ENCODE measurements at places on chromosomes 11 and 22.
A peak's percentile ranks its signal among the peaks of the same experiment; 100 is the strongest.

GRCh38 chr22:48821727-48822126 lies 1005.9 kb downstream of the BRD1 start:
- DNase-seq, result no peak

GRCh38 chr22:22397292-22397870 lies 111.2 kb downstream of the ZNF280B start:
- DNase-seq, result no peak

GRCh38 chr11:59178402-59178801 lies 6.5 kb downstream of the DTX4 start:
- no peak for DNase-seq

DNA sequence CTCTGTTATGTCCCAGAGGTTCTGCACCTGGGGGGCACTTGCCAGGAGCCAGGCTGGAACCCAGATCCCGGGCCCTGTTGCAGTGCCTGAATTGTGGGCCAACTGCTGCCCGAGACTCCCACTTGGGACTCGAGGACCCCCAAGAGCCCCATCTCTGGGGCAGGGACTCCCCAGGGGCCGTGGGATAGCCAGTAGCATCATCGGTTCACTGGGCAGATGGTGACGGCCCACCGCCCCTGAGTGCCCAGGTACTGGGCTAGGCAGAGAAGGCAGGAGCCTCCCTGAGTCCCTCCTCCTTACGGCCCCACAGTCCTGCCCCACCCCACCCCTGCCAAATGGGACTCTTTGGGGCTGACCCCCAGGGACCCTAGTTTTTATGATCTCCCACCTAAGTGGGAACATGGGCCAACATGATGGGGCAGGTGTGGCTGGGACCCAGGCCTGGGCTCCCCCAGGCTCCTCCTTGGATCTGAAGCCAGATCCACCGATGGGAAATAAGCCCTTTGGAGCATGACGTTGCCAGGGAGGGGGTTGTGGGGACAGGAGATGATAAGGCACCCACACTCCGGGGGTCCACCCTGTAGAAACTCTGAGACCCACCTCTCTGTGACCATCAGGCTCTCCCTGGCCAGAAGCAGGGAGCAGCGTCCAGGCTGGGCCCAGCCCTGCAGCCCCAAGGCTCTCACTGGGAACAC lies 94.5 kb upstream of the FGF3 start:
- no peak for DNase-seq

DNA sequence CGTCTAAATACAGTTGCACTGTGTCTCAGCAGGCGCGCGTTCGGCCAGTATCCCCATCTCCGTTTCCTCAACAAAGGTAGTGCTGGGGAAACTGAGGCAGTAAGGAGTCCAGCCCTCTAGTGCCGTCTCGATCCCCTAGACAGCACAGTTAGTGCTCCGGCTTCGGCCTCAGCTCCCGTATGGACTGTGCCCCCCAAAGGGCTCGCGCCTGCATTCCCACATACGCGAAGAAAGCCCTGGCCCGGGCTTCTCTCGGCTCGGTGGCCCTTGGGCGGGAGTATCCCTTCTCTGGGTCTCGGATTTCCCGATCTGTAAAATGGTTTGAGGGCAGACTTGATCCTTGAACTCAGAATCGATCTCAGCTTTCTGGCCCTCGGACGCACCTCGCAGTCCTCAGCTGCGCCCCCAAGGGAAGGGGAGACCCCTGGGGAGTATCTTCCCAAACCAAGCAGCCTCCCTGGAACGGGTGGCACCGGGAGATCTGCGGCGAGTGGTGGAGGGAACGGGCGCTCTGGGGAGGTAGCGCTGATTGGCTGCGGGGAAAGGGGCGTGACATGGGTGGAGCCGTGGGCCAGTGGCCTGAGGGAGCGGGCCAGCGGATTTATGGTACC lies 759 bp upstream of the PEX16 start:
- DNase-seq, result peak; percentile 38

GRCh38 chr22:37069319-37069718 lies 17.8 kb downstream of the KCTD17 start:
- no peak for DNase-seq

- DNase-seq, result no peak
Measured at GRCh38 chr11:44763121-44763820, 36.5 kb downstream of the TSPAN18 start.

DNA sequence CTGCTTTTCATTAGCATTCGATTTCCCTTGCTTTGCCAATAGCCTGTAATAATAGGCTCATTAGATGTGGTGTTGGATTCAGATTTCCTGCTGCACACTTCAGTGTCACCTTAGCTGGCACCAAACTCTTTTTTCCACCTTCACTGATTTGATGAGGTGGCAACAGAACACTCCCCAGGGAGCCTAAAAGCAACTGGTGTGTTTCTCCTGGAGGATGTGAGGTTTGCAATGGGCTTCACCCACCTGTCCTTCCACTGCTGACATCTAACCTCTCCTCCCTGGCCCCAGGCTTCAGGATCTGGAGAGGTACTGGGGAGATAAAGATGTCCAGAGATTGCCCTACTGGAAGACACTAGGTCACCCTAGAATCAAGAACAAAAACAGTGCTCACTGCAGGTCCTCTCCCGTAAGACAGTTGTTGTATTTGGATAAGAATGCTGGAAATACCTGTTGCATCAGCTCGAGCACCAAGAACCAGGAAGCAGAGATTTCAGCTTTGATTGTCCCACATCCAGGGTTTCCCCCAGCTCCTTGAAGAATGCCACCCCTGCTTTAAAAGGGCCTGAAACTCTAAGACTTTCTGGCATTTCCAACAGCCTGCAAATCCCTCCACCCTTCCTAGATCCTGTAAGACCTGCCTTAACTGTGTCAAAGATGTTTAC lies 96.9 kb downstream of the SLC1A2 start:
- no peak for DNase-seq

DNA sequence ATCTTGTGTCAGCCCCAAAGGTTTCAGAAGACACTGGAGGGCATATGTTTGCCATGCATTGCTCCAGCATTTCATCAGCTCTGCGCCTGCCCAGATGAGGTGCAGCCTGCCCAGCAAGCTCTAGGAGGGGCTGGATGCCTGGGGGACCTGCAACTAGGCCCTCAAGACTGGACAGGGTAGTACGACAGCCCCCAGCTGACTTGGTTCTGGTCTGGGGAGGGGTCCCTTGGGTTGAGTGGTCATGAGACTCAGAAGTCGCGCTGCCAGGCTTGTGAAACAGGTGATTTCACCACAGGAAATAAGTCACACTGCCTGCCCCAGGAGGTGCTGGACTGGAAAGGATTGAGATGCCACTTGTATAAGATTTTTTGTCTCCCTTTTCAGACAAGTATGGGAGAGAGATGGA lies 23.4 kb downstream of the TPBGL start:
- DNase-seq, result no peak

GRCh38 chr11:117641008-117641915 lies 155.8 kb downstream of the DSCAML1 start:
- no peak for DNase-seq
